CD4-positive, alpha-beta T cell treated with Interleukin-2 at 100 ng/mL for 4 hours (primary cell): ENCODE measurements at places on chromosomes 16 and 17.

GRCh38 chr17:42783062-42783790, 2.8 kb downstream of the WNK4 start:
- DNase-seq = no peak

GRCh38 chr17:12415031-12415430, 250.7 kb upstream of the MYOCD start:
- no peak for DNase-seq

GRCh38 chr17:27635275-27635823, 4.4 kb downstream of the LGALS9 start:
- no peak for DNase-seq

DNA sequence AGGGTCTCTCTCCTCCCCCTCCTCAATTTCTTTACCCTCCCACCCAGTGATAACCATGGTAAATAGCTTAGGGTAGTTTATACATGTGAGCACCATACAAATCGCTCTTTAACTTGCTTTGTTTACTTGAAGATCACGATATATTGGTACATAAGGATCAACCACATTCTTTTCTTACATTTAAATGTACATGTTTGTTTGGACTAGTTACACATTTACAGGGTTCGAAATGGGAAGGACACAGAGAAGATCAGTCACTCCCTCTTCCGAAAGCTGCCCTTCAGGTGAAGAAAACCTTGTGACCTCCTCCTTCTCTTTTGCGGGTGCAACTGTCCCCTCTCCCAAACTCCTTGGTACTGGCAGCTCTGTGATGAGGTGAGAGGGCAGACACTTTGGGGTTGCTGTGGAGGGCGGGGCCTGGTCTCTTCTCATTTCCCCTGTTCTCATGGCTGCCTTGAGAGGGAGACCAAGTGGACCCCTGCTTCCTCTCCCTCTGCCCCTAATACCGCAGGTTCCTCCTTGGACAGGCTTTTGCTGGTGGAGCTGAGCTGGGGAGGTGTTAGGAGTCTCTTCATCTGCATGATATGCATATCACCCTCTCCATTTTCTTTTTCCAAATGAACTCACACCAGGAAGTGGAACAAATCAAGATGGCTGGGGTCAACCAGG, 4.7 kb upstream of the PIK3R6 start:
- DNase-seq = no peak

- DNase-seq = no peak
Measured at GRCh38 chr17:78643326-78643725, 66.1 kb upstream of the DNAH17 start.

GRCh38 chr17:50018909-50019308, 23.9 kb upstream of the DLX3 start:
- no peak for DNase-seq

DNA sequence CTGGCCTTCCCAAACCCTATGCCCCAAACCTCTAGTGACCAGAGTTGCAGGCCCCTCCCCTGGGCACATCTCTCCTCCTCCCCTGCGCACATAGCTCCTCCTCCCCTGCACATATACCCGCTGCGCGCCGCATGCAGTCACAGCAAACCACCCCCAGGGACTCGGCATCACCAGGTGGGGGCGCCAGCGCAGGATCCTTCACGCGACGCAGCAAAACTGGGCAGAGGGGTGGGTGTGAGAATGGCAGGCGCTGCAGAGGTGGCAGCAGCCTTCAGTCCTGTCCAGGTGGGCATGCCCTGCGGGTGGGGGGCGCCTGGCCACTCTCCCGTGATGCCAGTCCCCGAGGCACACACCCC, 5.6 kb downstream of the CORO6 start:
- DNase-seq = peak; percentile 92

GRCh38 chr16:58088091-58088490, 41.1 kb downstream of the CFAP20 start:
- DNase-seq = no peak

DNA sequence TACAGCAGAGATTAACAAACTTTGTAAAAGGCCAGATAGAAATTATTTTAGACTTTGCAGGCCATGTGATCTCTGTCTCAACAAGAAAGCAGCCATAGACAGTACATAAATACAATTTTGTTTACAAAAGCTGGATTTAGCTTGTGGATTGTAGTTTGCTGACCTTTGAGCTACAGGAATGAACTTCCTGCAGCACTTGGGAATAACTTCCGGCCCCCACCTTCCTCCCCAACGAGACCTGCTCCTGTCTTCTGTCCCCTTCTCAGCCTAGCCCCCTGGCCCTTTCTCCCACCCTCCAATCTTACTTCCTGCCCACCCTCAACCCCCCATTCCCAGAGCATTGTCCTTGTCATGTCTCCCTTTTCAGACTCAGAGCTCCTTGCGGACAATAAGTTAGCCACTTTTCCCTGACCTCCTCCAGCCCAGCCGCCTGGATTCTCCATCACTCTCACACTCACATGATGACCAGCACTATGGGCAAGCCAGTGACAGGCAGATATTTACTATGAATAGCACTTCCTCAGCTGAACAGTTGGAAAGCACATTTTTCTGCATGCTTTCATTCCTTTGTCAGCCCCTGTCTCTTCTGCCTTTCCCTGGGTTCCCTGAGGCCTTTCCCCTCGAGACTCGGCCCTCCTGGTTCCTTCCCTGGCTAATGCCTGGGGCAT, 27.6 kb upstream of the DLX3 start:
- no peak for DNase-seq

GRCh38 chr16:3637371-3637923, 17.0 kb upstream of the DNASE1 start:
- peak; percentile 24 for DNase-seq

- DNase-seq = no peak
Measured at GRCh38 chr16:53433509-53433908, 762 bp upstream of the RBL2 start.

DNA sequence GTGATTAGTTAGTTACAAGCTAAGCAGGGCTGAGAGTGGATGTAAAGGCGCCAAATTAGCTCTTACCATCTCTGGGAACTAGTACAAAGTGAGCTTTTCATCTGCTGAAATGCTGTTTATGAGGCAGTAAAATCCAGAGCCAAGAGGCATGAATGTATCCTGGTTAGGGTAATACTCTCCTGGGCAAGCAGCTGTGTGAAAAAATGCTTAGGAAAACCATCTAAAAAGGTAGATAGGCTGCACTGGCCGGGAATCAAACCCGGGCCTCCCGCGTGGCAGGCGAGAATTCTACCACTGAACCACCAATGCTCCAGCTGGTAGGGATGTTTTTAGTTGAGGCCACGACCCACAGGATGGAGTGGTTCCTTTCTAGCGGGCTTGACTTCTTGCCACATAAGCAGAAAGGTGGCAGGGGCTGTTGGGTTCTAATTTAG, 23.0 kb downstream of the VAC14 start:
- no peak for DNase-seq

DNA sequence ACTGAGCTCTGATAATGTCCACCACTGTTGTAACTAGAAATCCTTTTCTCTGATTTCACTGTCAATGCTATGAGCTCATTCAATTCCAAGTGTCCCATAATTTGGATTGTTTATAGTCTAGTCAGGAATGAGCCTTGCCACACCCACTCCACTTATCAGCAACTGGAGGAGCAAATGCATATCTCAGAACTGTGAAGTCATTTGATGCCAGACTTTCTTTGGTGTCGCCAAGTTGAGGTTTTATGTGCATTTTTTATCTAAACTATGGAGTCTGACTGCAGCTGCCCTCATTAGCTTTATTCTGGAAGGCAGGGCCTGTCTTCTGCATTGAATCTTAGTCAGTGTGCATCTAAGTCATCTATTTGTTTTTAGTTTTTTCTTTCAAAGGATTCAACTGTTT, 361.3 kb downstream of the PMP22 start:
- no peak for DNase-seq

- DNase-seq = no peak
Measured at GRCh38 chr16:64253525-64253924, 868.3 kb downstream of the CDH11 start.

DNA sequence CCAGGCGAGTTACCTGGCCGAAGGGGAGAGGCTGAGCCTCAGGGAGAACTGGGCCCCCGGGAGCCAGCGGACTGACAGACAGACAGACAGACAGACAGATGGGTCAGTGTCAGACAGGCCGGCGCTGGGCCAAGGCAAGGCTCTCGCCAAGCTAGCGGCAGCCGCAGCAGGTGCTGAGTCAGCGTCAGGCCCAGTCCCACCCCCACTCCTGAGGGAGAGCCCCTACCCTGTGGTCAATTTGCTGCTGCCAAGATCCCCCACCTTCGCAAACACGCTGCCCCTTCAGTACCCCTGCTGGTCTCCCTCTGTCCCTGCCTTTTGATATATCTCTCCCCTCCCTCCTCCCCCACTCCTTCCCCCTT, 1.5 kb downstream of the FGF11 start:
- DNase-seq = no peak

DNA sequence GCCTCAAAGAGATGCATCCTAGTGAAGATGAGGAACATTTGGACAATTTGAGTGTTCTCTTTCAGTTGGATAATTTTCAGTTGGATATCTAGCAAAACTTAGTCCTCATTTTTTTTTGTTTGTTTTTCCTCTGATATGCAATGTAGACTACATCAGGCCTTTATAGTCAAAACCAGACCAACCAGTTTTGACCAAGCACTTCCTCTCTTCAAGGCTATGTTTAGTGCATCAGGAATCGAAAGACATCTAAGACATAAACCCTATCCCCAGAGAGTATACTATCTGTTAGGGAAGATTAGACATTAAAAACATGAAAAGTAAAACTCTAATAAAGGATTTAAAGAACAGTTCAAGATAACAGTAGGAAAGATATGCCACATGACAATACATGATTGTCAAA, 256.1 kb downstream of the IRX3 start:
- DNase-seq = no peak

GRCh38 chr17:50024808-50025207, 29.8 kb upstream of the DLX3 start:
- no peak for DNase-seq

DNA sequence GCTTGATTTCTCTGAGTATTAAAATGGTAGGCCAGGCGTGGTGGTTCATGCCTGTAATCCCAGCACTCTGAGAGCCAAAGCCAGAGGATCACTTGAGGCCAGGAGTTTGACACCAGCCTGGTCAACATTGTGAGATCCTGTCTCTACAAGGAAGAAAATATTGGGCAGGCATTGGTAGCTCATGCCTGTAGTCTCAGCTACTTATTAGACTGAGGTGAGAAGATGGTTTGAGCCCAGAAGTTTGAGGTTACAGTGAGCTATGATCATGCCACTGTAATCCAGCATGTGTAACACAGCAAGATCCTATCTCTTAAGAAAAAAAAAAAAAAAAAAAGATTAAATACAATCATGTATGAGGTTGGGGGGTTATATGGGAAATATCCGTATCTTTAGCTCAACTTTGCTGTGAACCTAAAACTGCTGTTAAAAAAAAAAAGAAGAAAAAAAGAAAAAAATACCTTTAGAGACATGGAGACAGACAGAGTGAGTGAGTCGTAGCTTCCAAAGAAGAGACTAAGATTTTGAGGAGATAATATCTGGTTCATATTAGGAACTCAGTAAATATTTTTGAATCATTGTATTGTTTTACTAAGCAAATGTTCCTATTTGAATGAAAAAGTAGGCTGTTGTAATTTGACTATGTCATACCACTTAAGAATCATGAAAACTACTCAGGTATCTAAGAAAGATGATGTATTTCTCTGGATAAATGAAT, 325.7 kb upstream of the TBX2 start:
- no peak for DNase-seq

DNA sequence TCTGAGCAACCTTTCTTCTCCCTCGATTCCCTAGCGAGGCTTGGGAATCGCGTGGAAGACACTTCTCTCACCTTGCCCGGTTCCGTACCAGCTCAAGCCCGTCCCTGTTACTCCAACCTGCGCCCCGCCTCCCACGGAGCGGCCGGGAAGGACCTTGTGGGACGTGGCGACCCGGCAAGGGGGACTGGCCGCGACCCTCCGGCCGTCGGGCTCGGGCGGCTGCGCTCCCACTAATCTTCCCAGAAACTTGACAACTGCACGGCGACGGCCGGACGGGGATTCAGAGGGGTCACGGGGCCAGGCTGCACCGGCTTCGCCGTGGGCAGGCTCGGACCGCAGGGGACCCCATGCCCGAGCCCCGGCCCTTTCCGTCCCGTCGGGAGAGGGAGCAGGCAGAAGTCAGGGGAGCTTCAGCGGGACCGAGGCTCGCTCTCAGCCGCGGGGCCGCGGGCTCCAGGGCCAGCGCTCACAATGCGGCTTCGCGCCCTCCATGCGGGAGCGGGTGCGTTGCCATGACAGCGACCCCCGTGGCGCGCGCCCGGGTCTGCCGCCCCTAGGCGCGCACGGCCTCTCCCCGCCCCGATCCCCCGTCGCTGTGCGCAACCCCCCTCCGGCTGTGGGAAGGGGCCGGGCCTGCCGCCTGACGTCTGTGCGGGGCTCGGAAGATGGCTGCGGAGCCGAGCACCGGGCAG, at the start of gene SGSM2:
TSS of gene SGSM2 (plus strand) at position 650 of the 692 bp plus-strand sequence. CDS start 188 bp downstream, outside the sequence.
- peak; percentile 64 for DNase-seq

DNA sequence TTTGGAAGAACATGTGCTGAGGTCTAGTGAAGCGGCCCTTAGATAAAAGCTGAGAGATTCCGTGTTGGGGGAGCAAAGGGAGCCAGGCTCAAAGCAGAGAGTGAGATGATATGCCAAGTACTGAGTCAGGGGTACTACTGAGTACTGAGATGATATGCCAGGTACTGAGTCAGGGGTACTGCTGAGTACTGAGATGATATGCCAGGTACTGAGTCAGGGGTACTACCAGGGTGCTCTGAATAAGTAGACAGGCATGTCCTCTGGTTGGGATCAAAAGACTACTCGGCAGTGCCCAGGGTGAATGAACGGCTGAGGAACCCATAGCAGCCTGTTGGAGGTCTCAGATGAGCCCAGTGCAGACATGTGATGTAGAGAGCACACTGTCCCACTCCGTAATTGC, 239.0 kb downstream of the SOX9 start:
- DNase-seq = no peak

DNA sequence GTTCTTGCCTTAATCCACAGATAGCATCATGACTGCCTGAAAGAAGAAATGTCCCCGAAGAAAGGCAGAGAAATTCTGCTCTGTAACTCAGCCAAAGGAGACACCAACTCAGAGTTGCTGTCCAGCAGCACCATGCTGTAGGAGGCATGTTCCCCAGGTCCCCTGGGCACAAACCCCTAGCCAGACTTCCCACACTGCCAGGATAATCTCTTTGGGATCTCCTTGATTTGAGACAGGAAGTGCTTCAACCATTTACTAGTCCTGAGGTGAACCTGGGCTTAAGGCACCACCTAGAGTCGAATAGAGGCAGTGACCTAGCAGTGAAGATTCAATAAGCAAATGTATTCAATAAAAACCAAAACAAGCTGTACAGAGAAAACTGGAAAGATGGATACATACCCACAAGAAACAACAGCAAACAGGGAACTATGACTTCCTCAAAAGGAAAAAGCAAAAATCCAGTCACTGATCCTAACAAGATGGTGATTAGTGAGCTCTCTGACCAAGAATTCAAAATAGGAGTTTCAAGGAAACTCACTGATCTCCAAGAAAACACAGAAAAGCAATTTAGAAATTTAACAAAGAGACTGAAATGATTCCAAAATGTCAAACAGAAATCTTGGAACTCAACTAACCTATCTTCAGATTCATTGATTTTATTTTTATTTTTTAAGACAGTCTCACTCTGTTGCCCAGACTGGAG, 5.7 kb downstream of the OR4D2 start:
- peak; percentile 72 for DNase-seq
